Adipocyte (in vitro differentiated cells): ENCODE measurements at places on chromosomes 3 and 15.
A peak's percentile ranks its signal among the peaks of the same experiment; 100 is the strongest.

DNA sequence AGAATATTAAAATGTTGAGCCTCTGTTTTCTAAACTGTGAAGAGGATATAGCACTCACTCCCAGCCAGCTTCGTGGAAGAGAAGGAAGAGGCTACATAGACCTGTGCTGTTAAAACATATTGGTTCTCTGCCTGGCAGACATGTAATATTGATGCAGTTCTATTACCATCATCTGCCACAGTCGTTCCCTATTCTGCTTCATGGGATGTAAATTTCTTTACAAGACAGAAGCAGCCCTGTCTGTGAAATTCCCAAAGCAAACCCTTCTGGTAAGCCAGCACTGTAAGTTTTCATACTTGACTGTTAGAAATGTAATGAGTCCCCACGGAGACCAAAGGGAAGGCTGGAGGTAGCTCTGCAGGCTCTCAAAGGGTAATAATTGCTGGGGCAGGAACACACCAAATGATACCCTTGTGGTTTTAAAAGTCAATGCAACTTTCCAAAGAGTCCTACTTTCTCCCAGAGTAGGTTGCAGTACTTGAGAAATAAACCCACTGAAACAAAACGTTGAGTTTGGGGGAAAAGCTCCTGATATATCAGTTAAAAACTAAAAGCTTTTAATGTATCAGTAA, 129.9 kb upstream of the HES1 start:
- no peak for DNase-seq

- DNase-seq: peak; percentile 42
Observed at GRCh38 chr3:56921573-56922453, 120.1 kb upstream of the ARHGEF3 start.

DNA sequence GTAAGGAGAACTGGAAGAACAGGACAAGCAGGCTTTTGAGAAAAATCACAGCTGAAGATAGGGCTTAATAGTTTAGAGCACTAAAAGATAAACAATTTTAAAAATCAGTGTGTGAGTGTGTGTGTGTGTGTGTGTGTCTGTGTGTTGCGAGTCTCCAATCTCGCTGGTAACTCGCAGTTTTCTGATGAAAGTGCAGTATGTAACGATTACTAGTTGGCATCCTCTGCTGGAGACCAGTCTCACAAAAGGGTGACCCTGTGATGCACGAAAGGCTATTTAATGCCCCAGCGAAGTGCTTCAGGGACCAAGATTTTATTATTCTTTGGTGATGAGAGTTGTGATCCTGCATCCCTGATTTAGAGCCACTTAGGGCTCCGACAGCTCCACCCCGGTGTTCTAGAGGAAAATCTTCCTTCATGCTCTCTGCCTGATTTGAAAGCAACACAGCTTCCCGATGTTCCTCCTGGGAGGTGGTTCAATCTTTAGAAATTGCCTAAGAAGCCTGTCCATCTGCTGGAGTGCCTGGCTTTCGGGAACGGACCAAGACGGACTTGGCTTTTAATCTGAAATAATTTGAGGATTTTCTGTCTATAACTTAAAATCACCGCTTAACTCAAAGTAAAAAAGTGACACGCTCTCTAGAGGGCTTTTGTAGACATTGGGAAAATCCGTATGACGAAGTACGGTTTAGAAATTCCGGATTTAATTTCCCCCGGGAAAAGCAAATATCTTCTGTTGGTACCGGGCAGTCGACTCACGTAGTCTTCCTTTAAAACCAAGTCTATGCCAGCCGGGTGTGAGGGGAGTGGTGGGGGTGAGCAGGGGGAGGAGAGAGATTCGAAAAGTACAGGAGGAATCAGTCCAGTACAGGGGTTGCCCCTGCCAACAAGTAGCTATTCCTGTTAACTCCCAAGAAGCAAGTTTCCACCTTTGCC, 1.1 kb upstream of the ALCAM start:
- DNase-seq: peak; percentile 87

DNA sequence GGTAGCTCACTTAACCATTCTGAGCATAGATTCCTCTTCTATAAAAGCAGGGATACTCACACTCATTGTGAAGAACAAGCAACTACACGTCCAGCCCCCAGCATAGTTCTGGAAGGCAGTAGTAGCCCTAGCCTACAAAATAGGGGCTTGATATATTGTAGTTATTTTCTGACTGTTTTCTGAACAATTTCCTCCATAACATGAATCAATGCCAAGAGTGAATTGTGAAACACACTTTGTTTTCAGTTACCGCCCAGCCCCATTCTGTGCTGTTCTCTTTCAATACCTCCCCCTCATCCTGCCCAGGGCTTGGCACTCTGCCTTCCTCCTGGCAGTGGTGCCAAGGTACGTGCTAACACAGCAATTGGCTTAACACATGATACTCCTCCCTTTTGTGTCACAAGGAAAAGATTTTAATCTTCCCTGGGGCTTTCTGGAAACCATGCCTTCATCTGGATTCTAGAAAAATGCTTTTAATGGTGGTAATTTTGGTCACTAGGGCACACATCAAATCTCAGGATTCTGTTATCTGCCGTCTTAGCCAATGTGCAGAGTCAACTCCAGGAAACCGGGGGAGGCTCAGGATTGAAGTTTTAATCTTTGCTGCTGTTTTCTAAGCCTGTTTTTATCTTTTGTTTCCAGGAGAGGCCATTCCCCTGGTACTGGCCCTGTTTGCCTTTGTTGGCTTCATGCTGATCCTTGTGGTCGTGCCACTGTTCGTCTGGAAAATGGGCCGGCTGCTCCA, 37.2 kb downstream of the IL20RB start:
- peak; percentile 89 for DNase-seq

DNA sequence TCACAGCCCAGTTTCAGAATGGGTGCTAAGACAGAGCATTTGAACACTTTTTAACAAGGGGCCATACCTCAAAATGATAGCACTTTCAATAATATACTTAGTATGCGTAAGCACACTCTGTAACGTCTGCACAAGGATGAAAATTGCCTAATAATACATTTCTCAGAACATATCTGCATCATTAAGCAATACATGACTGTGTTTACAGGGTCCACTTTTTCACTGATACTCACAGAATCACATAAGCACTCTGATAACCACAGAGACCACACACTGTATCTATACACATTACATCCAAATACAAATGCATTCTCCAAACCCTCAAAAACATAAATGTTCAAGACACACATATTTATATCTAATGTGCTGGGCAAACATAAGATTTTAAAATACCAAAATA, 79.8 kb downstream of the NR1I2 start:
- DNase-seq: no peak

- DNase-seq: no peak
Observed at GRCh38 chr3:148450819-148451218, 246.9 kb upstream of the AGTR1 start.

- no peak for DNase-seq
Observed at GRCh38 chr3:185069037-185070030, 83.5 kb downstream of the C3orf70 start.

- DNase-seq: no peak
Observed at GRCh38 chr15:99522288-99522687, 43.5 kb upstream of the MEF2A start.

GRCh38 chr3:170907637-170908234, 701 bp downstream of the EIF5A2 start:
- peak; percentile 47 for DNase-seq

DNA sequence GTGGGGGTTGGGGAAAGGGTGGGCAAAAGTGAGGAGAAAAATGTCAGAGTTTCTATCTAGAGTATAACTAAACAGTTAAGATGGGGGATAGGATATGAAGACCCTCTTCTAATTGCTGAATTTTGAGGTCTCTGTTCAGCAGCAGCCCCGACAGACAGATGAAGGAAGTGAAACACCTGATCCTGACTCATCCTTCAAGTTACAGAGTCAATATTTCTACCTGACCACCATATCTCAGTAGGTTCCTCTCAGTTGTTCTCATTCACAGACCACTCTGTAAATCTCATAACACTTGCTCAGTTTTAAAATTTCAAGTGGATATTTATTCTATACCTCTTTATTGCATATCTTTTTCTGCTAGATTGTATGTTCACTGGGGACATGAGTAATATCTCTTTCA, 69.5 kb downstream of the CCDC54 start:
- no peak for DNase-seq

- DNase-seq: peak; percentile 8
Observed at GRCh38 chr15:43134157-43134635, 810 bp downstream of the TMEM62 start.

DNA sequence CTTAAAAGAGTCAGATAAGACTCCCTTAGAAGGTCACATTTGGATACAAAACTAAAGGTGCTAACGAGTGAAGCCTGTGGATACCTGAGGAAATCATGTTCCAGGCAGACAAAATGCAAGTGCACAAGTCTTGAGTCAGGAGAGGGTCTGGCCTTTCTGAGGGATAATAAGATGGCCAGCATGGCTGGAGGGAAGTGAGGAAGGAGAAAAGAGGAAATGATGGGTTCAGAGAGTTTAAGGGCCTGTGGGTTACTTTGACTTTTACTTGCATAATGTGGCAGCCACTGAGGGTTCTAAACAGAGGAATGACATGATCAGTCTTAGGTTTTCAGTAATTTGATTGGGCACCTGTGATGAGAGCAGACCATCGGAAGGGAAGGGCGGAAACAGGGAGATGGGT, 3.5 kb upstream of the ROPN1B start:
- no peak for DNase-seq

GRCh38 chr3:87287011-87287410, 10.6 kb upstream of the POU1F1 start:
- no peak for DNase-seq

- DNase-seq: peak; percentile 54
Observed at GRCh38 chr3:79369306-79369705, 398.5 kb downstream of the ROBO1 start.
